Retina (tissue), 1 donor: ENCODE measurements at places on chromosomes 7 and 10.

DNA sequence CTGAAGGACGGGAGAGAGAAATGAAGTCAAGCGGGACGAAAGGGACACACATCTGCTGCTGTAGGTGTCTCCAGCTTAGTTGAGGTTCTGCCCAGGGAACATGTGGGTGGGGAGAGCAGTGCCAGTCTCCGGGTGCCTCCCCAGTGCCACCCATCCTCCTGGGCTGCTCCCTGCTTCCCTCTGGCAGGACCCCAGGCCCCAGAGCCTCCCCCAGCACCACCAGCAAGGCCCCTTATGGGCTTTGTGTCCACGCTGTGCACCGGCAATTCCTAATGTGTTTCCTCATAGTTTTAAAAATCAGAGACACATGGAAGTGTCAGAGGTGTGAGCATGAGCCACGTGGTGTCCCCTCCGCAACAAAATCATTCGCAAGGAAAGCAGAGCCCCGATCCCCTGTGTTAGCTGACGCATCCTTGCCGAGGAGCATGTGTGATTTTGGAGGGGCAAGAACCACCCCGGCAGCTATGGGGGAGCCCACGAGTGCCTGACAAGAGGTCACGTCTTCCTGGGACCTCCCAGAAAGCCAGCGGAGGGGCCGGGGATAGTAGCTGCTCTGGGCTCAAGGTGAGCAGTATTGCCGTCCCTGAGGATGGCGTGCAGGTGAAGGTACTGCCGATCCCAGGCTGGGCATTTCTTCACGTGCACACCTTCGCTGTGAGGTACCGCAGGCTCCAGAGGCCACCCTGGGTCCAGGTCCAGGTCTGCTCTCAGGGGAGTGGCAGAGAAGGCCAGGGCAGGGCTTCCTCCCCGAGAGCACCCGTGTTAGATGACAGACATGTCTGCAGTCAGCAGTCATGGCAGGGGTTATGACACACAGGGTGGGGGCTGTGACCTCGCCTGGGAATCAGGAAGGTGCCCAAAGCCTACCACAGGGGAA is 448.2 kb upstream of the FOXK1 start:
- DNase-seq = no peak

- peak; percentile 40 for DNase-seq
These were observed 93.4 kb downstream of the AVL9 start for GRCh38 chr7:32588657-32589056.

- peak; percentile 80 for DNase-seq
These were observed 12.3 kb upstream of the ASB4 start for GRCh38 chr7:95473276-95473985.

DNA sequence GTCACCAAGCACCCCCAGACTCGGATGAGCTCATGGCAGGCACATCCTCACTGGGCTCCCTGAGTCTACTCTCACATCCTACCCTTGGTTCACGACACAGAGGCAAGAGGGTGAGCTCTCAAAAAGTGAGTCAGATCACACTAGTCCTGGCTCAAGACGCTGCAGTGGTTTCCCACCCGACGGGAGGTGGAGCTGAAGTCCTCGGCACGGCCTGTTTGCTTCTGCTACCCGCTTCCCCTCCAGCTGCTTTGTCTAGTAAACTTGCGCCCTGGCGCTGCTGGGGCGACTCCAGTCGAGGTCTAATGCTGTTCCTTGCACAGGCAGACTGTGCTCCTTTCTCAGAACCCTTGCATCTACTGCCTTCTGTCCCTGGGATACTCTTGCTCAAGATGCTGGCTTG is 13.5 kb upstream of the SFMBT2 start:
- no peak for DNase-seq

DNA sequence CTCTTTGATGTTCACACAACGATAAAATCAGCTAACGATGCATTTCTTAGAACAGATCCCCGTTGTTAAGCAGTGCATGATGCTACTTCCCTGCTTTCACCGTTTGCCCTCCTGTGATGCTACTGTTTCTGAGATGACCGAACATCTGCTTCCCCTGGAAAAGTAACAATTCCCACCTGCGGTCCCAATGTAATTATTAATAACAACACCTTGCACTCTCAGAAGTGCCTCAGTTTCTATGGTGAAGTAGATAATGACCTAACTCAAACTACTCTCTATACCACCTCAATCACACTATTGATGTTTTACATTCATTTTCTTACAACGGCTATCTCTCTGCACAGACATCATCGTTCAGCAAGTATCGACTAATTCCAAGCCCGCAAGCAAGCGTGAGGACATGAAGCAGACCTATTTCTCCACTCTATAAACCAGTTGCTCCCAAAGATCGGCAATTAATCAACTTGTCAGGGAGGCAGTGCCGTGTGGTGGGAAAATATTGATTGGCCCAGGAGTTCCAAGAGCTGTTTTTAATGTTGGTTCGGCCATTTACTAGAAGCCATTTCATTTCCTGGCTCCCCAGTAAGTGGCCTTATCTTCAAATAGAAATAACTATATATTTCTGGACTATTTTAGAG is 42.7 kb downstream of the FAM107B start:
- no peak for DNase-seq

DNA sequence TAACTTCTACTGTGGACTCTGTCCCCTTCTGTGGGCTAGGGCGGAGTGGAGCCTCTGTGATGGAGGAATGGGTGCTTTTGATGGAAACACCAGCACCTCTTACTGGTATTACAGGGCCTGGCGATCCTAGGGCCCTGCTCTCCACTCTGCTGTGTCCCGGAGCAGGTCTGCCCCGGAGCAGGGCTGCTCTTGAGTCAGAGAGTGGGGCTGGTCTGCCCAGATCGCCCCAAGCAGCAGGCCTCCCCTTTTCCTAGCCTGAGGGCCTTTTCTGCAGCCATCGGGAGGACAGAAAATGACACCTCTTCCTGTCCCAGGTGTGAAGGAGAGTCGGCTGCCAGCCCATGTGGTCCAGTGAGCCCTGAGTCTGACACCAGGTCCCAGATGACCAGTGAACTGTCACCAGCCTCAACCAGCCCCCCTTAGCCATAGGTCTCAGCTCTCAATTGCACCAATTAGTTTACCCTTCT is 1.4 kb downstream of the ZNF282 start:
- no peak for DNase-seq

DNA sequence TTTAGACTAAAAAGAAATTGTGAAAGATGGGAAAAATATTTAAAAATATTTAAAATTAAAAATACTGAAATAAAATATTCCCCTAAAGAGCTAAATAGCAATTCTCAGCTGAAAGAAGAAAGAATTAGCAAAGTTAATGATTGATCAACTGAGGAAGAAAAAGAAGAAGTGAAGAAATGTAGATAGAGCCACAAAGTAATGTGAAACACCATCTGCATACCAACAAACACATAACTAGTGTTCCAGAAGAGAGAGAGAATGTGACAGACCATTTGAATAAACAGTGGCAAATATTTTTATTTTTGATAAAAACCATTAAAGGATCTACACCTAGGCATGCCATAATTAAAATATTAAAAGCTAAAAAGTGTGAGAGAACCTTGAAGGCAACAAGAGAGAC is 784.5 kb upstream of the ZWINT start:
- DNase-seq = no peak

DNA sequence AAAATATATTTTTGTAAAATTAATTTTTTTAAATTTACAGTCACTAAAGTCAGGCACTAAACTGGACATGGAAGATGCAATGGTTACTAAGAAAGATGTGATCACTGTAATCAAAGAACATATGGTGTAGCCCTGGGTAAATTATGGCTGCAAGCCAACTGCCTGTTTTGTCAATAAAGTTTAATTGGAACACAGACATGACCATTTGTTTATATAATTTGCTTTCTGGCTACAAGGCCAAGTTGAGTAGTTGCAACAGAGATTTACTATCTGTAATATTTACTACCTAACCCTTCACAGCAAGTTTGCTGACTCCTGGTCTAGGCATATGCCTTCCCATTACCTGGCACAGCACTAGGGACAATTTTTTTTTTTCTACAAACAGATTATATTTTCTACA is 448.9 kb downstream of the ADRA2A start:
- DNase-seq = no peak

DNA sequence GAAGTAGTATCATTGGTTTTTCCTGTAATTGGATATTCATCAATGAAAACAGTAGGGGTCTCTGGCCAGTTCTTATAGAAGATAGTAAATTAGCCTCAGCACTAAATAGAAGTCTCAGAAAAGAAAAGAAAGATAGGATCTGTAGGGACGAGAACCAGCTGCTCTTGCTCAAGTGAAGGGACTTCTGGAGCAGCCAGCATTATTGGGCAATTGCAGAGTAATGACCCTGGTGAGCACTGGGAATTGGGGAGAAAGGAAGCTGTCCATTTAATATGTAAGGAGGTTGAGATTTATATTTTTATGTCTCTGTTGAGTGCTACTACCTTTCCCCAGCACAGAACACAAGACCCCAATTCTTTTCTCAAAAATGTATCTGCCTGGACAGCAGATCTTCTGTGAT is 61.2 kb upstream of the WNT16 start:
- no peak for DNase-seq

GRCh38 chr10:63832686-63833085 is 311.5 kb downstream of the REEP3 start:
- DNase-seq = no peak

DNA sequence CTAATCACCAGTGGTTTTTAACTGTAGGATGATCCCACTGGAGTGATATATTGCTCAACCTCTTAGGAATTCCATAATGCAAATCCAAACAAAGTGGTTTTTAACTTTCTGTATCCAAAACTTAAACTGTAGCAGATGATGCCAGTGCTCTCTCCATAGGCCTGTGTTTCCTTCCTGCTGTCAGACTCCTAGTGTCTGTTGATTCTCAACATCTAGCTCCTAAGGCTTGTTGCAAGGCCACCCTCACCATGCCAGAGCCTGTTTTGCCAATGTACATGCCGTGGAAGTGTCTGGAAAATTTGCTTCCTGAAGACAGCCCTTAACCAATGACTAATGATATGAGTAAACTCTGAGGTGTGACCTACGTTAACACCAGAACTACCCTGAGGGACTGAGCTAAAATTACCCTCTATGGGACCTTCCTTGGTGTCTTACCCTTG is 39.3 kb downstream of the C1GALT1 start:
- no peak for DNase-seq

DNA sequence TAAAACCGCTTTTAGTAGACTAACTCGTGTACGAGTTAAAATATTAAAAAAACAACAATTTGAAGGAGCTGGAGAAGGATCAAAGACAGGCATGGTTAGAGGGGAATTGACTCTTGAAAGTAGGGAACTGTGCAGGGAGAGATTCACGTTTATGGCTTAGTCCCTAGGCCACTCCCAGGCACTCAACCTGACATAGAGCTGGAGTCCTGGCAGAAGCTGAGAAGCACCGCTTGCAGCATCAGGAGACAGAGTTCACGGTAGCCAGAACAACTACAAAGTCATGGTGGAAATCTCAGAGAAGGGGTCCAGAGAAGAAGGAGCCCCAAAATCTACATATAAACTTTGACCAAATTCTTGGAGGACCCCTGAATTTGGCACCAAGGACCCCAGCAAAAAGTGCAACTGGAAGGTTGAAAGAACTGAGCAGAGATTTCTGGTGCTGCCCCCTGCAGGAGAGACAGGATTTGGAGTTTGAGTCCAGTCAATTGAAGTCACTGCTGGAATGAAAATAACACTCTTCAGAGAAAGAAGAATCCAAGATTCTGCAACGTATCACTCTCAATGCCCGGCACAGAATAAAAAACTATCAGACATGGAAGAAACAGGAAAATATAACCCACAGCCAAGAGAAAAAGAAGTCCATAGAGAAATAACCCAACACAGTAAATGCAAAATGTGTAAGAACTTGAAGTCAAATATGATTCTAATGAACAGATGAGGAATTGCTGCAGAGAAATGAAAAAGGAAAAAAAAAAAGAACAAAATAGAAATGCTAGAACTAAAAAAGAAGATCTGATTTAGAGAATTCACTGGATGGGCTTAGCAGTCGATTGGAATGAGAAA is 493.3 kb upstream of the PODXL start:
- no peak for DNase-seq

DNA sequence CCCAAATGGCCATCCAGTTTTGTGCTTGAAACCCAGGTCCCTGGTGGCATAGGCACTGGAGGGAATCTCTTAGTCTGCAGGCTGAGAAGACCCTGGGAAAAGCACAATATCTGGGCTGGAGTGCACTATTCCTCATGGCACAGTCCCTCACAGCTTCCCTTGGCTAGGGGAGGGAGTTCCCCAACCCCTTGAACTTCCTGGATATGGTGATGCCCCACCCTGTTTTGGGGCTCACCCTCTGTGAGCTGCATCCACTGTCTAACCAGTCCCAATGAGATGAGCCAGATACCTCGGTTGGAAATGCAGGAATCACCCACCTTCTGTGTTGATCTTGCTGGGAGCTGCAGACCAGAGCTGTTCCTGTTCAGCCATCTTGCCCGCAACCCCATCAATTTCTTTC is 19.8 kb upstream of the NAMPT start:
- no peak for DNase-seq

DNA sequence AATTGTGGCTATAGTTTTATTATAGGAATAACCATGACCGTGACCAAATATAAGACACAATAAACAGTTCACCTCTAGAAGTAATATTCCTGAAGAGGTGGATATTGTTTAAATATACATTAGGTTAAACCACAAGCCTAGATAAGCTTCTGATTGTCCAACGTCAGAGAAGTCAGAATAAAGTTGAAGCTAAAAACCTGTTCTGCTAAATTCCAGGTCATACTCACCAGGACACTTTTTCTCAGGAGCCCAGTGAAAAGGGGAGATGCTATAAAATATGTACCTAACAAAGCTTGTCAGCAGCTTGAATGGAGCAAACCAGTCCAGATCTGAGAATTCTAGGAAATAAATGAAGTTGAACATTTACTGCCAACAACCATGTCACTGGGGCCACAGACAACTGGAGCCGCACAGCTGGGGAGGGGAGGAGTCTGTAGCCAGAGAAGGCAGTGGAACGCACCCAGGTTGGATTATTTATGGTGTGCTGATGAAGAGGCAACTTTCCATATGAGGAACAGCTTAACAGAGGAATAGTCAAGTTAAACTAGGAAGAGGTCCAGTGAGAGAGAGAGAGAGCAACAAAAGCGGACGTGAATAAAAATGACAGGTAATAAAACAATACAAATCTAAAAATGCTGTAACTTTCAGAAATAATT is 191.1 kb downstream of the ZNF438 start:
- DNase-seq = no peak

GRCh38 chr7:229184-229964 is 37.0 kb downstream of the FAM20C start:
- DNase-seq = no peak

GRCh38 chr7:45074528-45075354 is 14.0 kb downstream of the NACAD start:
- no peak for DNase-seq

- no peak for DNase-seq
These were observed 9.5 kb upstream of the ASAH2 start for GRCh38 chr10:50260791-50261281.

- DNase-seq = peak; percentile 59
These were observed 652 bp downstream of the HMX2 start for GRCh38 chr10:123148414-123149161.
